ENCODE measurements at places on chromosomes 6 and 20.

- no peak for DNase-seq
These were observed 109.8 kb downstream of the ZDHHC14 start for GRCh38 chr6:157490611-157491269.

- DNase-seq, result no peak
These were observed 13.6 kb downstream of the IP6K3 start for GRCh38 chr6:33732817-33733708.

GRCh38 chr20:12925210-12925755 is 83.5 kb upstream of the SPTLC3 start:
- DNase-seq, result peak; percentile 87

DNA sequence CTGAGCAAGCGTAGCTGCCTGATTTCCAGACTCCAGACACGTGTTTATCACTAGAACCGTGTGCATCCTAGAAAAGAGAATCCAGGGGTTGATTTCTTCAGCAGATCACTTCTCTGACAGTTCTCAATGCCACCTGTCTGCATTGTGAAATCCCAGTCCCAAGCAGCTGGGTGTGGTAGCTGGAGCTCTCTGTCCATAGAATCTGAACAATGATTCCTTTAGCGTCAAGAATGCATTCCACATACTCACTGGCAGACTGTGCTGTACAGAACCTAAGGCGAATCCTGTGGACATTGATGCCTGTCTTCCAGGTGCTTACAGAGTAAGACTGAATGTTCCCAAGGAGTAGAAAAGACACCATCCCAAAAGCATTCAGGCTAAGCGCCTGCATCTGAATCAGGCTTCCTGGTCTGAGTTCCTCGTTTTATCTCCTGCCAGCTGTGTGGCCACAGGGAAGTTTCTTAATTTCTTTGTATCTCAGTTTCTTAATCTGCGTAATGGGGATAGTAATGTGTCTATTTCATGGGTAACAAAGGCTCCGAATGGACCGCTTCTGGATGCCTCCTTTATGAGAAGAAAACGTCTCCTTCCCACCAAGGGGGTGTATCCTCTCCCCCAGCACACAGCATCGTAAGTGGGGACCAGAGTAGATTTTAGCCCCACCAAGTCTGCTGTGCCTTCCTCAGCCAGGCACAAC is 10.4 kb upstream of the TRAF3IP2 start:
- DNase-seq, result no peak

- DNase-seq, result no peak
These were observed 37.6 kb upstream of the ZBP1 start for GRCh38 chr20:57657535-57658446.

GRCh38 chr6:136467186-136467585 is 83.0 kb downstream of the MAP7 start:
- no peak for DNase-seq

DNA sequence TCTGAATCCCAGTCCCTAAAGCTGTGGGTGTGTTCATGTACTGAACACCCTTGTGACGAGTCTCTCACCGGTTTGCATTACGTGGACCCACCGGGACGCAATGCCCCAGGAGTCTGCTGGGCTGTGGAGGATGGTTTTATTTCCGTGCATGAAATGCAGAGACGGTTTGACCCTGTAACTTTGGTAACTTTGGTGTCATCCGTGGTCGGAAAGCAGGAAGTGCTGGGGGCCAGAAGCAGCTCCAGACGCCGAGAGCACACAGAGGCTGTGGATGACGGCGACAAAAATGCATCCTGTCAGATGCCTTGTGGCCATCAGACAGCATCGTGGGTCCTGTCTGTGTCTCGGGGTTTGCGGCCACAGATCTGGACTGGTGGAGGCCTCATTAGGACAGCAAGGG is 7.2 kb downstream of the BHLHE23 start:
- DNase-seq, result no peak

DNA sequence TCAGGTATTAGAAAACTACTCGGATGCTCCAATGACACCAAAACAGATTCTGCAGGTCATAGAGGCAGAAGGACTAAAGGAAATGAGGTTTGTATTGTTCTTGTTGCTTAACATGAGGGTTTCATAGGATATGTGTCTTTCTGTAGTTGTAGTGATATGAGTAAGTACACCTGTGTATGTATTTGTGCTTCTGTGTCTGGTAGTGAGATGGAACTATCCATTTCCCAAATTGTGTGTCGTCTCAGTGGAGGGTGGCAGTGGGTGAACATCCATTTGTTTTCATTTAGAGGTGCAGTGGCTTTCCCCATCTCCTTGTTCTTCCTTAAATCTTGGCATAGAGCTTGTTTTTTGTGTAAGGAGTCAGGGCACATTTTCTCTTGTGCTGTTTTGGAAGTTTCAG is 8.2 kb downstream of the ASXL1 start:
- DNase-seq, result no peak

GRCh38 chr20:16803965-16804792 is 56.0 kb downstream of the OTOR start:
- DNase-seq, result peak; percentile 79

- no peak for DNase-seq
These were observed 56.2 kb upstream of the BEND3 start for GRCh38 chr6:107171513-107171912.

GRCh38 chr20:1927217-1927616 is 32.0 kb downstream of the SIRPA start:
- no peak for DNase-seq

GRCh38 chr6:10312445-10312844 is 102.4 kb downstream of the TFAP2A start:
- no peak for DNase-seq

- DNase-seq, result no peak
These were observed 242.5 kb downstream of the ADGRG6 start for GRCh38 chr6:142544199-142544838.

DNA sequence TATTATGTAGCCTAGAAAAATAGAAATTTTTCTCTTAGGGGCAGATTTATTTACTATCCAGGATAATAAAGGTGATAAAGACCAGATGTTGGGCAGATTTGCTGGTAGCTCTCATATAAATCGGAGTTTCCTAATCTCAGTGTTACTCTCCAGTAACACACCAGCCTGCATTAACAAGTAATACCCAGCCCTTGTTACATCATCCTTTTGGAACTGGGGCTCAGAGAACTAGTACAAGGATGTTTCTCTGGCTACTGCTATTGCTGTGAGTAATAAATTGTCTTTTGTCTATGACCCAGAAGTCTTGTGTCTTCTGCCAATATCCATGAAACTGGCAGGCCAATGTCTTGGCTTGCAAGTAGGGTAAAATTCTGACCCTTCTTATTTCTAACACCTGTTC is 16.8 kb downstream of the TPD52L1 start:
- DNase-seq, result peak; percentile 50

DNA sequence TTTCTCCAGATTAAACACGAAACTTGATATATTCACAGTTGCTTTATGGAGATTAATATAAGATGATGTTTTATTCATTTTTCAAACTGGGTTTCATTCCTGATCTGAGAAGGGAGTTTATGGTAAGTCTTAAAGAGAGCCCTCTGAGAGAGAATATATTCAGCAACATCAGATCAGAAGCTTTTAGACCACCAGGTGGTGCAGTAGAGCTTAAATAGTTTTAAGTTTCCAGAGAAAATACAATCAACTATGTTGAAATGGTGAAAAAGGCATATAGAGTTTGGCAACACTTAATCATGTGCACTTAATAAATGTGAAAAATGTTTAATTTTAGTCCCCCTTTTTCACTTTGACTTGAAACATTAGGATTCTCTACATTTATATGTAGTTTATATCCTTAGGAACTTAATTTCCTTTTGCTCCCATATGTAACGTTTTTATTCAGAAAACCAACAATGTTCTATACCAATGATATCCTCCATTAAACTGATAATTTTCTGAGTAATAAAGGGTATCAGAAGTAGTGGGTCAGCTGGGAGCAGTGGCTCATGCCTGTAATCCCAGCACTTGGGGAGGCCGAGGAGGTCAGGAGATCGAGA is 86.4 kb upstream of the CLDN20 start:
- DNase-seq, result peak; percentile 55

DNA sequence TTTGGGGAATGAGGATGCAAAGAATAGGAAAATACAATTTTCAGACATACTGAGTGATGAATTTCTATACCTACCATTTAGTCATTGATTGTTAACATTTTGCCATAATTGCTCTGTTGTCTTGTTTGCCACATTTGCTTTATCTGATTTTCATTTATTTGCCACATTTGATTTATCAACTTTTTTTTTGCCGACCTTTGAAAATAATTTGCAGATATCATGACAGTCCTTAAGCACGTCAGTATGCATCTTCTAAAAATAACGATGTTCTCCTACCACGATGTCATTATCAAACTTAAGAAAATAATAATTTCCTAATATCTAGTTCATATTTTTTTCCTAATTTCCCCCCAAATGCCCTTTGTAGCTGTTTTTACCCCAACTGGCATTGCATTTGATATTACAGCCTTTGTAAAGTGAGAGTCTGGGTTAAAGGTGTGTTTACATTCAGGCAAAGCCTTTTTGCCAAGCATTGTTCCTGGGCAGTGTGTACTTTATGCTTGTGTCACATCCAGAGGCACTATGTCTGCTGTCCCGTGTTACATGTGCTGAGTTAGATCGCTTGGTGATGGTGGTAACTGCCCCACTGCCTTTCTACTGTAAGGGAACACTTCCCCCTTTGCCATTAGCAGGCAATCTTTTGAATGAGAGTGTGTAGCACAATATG is 26.4 kb downstream of the SEC23B start:
- DNase-seq, result no peak

DNA sequence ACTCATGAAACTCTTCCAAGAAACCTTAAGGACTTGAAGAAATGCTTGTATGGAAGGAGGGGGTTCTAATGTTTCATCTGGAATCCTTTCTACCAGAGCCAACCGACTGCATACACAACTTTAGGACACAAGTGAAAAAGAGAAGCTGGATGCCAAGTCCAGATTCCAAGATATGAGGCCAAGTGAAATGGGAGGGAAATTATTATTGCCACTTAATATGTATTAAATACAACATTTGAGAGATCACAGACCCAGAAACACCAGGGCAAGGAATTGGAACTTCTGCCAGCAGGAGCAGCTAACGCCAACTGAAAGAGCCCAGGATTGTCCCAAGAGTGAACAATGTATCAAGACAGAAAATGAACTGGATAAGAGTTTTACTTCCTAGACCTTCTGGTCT is 144.2 kb downstream of the ARHGAP18 start:
- DNase-seq, result no peak

- DNase-seq, result peak; percentile 4
These were observed 79.6 kb downstream of the RCAN2 start for GRCh38 chr6:46411456-46412197.

DNA sequence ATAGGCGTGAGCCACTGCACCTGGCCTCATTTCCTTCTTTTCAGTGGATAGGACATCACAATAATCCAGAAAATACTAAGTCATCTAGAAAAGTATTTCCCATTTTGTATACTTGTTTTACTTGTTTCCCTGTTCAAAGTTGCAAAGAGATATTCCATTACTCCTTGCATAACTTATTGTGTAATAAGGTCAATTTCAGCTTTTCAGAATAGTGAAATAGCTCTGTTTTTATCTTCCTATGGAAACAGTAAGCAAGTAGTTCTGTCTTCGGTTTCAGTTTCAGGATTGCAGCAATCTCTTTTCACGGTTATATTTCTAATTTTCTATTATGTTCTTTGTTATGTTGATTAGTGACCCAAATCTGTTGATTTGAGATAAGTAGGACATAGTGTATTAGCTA is 6.0 kb downstream of the STX11 start:
- no peak for DNase-seq

- DNase-seq, result no peak
These were observed 130.5 kb downstream of the HFE start for GRCh38 chr6:26217714-26218075.

GRCh38 chr6:122222761-122223160 is 176.7 kb upstream of the HSF2 start:
- DNase-seq, result no peak

- DNase-seq, result no peak
These were observed 5.9 kb downstream of the HCRTR2 start for GRCh38 chr6:55180258-55180657.

GRCh38 chr20:63854069-63854765 is 7.1 kb upstream of the ABHD16B start:
- DNase-seq, result no peak

DNA sequence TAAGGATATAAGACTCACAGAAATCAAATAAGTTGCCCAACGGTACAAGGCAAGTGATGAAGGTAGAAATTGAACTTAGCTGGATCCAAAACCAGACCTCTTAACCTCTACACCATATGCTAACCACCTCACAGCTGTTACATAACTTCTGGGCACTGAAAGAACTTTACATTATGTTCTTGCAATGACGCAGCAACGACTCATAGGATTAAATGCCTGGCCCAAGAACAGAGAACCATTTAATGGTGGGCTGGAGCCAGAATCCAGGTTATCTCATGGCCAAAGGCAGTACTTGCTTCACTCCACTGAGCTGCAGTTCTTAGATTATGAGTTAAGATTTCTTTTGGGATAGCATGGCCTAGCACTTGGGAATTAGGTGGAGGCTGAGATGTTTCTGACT is 4.4 kb downstream of the TRMT6 start:
- DNase-seq, result no peak

DNA sequence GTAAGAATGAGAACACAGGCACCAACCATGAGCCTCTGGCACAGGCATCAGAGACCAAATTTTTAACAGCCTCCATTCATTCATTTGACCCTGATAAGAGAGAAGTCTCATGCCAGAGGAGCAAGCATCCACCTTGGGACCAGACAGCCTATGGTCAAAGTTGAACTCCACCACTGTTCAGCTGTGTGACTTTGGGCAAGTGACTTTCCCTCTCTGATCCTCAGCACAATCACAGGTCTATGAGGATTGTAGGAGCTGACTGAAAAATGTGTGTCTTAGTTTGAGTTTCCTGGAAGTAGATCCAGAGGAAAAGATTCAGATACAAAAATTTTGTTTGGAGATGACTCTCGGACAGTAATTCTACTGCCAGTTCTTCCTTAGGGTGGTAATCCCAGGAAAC is 645.1 kb upstream of the DEFB115 start:
- no peak for DNase-seq

GRCh38 chr6:139736325-139736906 is 362.0 kb upstream of the CITED2 start:
- no peak for DNase-seq

- DNase-seq, result no peak
These were observed 16.3 kb upstream of the FOXC1 start for GRCh38 chr6:1593286-1593957.

GRCh38 chr20:40262219-40262618 is 426.8 kb downstream of the MAFB start:
- no peak for DNase-seq

DNA sequence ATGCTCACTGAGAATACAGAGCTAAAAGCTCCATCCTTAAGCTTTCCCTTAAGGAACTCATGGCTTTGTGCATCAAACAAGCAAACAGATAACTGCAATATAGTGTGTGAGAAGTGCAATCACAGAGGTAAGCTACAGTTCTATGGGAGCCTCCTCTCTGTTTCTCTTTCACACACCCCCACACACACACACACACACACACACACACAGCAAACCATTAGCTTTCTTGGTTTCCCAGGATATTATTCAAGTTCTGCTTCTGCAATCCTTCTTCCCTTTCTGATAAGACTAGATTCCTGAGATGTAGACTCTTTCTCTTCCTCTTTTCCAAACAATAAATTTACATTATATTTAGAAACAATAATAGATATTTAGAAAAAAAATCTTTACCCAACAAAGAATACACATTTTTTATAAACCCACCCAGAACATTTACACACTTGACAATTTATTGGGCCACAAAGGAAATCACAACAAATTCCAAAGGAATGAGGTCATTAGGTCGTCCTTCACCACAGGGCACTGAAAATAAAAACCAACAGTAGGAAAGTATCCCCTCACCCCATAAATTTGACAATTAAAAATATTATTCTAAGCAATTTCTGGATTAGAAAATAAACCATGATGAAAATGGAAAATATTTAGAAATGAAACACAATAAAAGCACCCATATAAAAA is 9.3 kb upstream of the GFOD1 start:
- DNase-seq, result no peak
